Pulmonary artery endothelial cell (primary cell): ENCODE measurements at places on chromosomes 2 and 18. TPM values are rescaled to one million over a fixed set of nuclear protein-coding genes. Genes with fewer than 3 reads are reported as not detected.

DNA sequence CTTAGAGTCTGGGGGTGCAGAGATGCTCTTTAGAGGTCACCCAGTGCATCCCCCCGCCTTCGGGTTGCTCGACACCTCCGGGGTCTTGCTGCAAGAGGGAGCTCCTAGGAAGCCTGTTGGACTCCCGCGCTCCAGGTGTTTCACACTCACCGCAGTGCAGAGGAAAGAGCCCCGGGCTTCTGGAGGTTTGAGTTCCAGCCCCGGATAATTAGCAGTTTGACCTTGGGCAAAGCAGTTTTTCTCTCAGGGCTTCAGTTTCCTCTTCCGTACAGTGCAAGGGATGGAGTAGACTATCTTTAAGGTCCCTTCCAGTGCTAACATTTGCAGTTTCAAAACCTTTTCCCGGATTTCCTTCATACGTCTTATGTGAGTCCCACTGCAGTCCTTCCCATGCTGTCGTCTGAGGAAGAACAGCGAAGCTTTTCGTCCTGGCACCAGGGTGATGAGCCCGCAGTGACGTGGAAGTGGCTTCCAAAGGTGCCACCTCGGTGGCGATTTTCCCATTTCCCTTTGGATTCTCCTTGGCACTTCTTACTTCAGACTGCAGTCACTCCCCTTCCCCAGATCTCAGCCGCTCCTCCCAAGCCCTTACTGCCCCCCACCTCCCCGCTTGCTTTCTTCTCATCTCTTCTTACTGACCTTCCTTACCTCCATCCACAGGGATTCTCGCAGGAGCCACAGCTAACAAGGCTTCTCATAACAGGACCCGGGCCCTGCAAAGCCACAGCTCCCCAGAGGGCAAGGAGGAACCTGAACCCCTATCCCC, 585 bp downstream of the PNKD start:
- DNase-seq, result no peak

GRCh38 chr2:151860210-151860609, 32.0 kb upstream of the ARL5A start:
- DNase-seq, result no peak

GRCh38 chr2:177289824-177290628, 25.5 kb upstream of the NFE2L2 start:
- DNase-seq, result no peak

GRCh38 chr2:102033031-102033749, 41.4 kb downstream of the IL1R2 start:
- DNase-seq, result no peak

- no peak for DNase-seq
Measured at GRCh38 chr2:169095621-169096105, 26.3 kb downstream of the DHRS9 start.

DNA sequence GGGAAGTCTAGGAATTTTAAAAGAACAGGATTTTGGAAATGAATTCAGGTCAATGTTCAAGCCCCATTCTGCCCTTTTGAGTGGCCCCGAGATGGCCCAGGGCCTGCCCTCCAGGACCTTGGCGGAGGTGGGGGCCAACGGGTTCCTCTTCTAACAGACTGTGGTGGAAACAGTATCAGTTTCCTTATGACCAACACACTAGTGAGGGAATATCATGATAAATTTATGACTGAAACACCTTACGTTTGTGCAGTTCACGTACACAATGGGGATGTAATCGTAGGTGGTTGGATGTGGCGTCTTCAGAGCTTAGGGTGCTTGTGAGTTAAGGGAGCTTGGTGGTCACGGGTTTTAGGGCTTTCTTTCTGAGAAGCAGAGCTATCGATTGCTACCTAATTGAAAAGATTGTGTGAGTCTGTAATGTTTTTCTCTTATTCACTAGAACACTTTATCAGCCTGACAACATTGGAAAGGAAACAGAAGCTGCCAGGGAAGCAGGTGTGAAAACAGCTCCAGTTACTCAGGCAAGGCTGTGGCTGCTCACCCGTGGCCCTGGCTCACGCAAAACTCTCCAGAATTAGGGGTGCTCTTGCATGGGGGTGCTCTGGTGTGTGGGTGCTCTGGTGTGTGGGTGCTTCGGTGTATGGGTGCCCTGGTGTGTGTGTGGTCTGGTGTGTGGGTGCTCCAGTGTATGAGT, 165.3 kb downstream of the SNTG2 start:
- DNase-seq, result no peak

DNA sequence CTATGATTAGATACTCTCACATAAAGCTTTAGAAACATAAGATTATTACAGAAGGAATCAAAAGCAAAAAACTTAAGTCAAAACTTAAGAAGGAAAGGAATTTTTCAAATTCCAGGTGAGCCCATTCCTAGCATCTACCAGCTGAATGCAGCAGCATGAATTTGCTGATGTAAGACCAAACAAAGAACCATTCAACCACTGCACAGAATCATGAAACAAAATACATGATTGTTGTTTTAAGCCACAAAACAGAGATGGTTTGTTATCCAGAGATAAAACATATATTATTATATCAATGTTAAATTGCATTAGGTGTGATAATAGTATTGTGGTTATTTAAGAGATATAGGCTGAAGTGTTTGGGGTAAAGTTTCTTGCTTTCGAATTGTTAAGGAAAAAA, 29.0 kb downstream of the PIGN start:
- no peak for DNase-seq

DNA sequence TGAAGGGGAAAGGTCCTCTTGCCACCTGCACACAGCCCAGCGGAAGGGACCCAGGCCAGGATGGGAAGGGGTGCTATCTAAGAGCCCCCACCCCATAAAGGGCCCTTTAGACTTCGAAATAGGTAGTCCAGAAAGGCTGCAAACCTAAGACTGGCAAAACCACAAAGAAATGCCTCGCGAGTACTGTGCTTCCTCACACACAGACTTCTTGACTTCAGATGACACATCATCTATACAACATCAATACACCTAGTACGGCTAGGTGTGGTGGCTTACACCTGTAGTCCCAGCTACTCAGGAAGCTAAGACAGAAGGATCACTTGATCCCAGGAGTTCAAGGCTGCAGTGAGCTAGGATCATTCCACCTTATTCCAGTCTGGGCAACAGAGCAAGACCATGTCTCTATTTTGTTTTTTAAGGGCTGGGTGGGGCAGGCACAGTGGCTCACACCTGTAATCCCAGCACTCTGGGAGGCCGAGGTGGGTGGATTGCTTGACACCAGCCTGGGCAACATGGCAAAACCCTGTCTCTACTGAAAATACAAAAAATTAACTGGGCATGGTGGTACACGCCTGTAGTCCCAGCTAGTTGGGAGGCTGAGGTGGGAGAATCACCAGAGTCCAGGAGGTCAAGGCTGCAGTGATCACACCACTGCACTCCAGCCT, 125.8 kb downstream of the CABLES1 start:
- DNase-seq, result no peak

GRCh38 chr2:128315122-128315828, 3.4 kb downstream of the HS6ST1 start:
- DNase-seq, result no peak

Gene ABHD1
- not detected in 2 replicates for total RNA-seq

Gene DSG3
- total RNA-seq, result 0.07 TPM in 2 replicates

Gene ERICH2
- not detected in 2 replicates for total RNA-seq

Gene IL1F10
- not detected in 2 replicates for total RNA-seq

Gene NGEF
- 0.14 and 3.2 TPM in 2 replicates for total RNA-seq

Gene NEURL3
- not detected in 2 replicates for total RNA-seq

Gene HNMT
- total RNA-seq, result 9.2 and 11.3 TPM in 2 replicates

Gene PROC
- total RNA-seq, result not detected in 2 replicates

Gene TWIST2
- 5.4 and 13.2 TPM in 2 replicates for total RNA-seq

Gene CROCC2
- not detected in 2 replicates for total RNA-seq
